ENCODE measurements at places on chromosomes 4 and X.

GRCh38 chr4:153432965-153433753 lies 33.0 kb upstream of the TMEM131L start:
- DNase-seq: peak; percentile 4

- DNase-seq: no peak
Measured at GRCh38 chrX:111376897-111377578, 35.0 kb downstream of the DCX start.

DNA sequence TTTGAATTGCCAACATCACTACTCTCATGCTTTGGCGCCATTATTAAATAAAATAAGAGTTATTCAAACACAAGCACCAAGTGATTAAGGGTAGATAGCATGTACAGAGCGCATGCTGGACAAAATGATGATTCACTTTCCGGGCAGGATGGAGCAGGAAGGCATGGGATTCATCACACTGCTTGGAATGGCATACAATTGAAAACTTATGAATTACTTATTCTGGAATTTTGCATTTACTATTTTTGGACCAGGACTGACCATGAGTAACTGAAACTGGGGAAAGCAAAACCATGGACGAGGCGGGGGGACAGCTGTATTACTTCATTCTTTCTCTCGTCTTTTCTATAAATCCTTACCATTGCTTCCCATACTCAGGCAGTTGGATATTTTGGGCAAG lies 28.5 kb upstream of the FGF5 start:
- DNase-seq: no peak

DNA sequence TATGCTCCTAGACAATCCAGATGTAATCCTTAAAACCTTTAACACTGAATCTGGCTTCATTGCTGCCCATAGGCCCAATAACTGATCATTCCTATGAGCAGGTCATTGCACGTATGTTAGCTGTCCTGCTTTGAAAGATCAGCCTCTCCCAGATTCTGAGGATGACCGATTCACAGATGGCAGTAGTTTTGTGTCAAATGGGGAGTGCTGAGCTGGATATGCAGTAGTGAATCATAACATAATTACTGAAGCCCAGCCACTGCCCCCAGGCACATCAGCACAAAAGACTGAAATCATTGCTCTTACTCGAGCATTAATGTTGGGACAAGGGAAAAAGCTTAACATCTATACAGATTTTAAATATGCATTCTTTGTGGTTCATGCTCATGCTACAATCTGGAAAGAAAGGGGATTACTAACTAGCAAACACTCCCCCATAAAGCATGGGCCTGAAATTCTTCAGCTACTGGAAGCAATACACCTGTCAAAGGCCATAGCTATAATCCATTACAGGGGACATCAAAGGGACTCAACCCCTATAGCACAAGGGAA lies 16.4 kb upstream of the ZNF280C start:
- DNase-seq: no peak

DNA sequence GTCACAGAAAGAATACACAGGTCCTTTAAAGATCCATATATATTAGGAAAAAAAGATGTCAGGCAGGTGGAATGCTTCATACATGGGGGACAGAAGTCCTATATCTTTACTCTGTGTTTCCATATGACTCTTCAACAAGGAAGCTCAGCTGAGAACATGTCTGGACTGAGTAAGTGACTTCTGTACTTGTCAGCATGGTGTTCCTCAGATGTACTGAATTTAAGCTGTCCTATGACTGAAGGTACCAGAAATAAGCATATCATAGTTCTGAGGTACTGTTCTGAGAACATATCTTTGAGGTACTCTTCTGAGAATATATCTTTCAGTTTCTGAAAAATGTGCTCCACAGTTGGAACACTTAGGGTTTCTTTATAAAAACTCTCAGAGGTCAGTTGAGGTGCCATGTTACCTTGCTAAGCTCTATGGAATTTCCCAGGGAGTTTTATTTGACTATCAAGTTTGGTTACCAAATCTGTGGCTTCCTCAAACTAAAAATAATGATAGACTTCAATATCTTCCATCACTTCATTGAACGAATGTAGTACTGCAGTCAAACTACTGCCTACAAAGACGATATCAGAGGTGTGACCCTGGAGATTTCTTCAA lies 597.2 kb upstream of the GNPDA2 start:
- DNase-seq: no peak

DNA sequence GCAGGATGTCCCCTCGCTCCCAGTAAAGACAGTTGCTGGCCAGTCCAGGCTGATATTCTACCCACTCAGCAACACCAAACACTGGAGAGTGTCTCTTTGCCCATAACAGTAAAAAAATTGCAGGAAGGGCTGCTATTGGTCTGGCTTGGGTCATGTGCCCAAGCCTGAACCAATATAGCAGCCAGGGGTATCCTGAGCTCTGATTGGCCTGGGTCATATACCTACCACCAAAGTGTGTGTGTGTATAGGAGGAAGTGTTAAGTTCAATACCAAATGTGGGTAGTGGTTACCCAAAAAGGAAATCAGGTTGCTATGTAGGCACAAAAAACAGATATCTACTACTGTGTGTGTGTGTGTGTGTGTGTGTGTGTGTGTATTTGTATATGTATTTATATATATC lies 373.2 kb downstream of the BCOR start:
- DNase-seq: no peak

DNA sequence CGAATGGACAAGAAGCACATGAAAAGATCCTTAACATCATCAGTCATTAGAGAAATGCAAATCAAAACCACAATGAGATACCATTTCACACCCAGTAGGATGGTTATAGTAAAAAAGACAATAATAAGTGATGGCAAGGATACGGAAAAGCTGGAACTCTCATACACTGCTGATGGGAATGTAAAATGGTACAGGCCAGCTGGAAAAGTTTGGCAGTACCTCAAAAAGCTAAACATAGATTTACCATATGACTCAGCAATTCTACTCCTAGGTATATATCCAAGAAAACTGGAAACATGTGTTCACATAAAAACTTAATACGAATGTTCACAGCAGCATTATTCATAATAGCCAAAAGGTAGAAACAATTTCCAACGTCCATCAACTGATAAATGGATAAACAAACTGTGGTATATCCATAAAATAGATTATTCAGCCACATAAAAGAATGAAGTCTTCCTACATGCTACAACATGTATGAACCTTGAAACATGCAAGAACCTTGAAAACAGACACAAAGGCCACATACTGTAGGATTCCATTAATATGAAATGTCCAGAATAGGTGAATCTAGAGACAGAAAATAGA lies 11.9 kb downstream of the RPS6KA3 start:
- no peak for DNase-seq

GRCh38 chrX:48306175-48306574 lies 50.3 kb downstream of the SSX3 start:
- DNase-seq: no peak

- no peak for DNase-seq
Measured at GRCh38 chr4:149781150-149781549, 34.5 kb downstream of the IQCM start.

DNA sequence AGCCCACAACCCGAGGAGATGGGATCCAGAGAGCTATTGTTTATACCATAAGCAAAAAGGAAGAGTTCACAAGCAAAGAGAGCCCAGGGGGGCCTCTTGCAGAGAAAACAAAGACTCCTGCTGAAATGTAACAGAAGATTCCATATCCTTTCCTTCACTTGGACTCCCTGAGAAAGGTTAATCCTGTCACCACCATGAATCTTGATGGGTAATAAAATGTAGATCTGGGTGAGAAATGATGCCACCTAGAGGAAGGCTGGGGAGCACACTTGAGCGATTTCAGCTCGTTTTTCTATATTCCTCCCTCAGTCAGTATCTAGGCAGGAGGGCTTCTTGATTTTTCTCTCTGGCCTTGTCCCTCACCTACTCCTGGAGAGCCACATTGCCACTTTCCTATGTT lies 10.2 kb upstream of the KCNE5 start:
- DNase-seq: no peak

DNA sequence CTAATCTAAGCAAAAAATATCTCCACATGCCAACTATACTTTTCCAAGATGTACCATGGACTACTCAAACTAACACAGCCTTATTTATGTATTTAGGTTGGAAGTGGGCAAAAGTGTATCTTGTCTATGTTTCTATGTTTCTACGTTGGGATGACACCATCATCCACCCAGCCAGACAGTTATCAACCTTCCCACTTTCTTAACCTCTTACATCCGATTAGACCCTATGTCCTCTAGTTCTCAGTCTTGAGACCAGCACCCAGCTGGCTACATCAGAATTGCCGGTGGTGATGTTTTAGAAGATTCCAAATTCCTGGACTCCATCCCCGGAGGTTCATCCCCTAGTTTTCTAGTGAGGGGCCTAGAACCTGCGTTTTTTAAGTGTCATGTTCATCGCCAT lies 1.0 kb upstream of the AASDH start:
- DNase-seq: no peak

- no peak for DNase-seq
Measured at GRCh38 chr4:152363904-152364303, 172.0 kb downstream of the FBXW7 start.

DNA sequence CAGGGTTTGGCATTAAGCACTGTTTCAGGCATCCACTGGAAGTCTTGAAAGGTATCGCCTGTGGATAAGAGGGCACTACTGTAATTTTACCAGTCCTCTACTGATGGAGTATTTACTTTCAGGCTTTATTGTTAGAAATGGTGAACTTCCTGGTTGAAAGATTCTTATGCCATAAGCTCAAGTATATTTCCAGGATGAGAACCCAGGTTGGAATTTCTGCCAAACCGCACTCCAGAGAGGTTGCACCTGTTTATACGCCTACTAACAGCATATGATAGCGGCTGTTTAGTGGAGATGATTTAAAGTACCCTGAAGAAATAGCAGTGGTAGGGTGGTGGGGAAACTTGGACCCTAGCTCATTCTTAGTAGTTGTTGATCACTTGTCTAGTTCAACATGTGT lies 9.9 kb downstream of the FNIP2 start:
- no peak for DNase-seq

- no peak for DNase-seq
Measured at GRCh38 chr4:48121180-48121579, 12.9 kb downstream of the TXK start.

DNA sequence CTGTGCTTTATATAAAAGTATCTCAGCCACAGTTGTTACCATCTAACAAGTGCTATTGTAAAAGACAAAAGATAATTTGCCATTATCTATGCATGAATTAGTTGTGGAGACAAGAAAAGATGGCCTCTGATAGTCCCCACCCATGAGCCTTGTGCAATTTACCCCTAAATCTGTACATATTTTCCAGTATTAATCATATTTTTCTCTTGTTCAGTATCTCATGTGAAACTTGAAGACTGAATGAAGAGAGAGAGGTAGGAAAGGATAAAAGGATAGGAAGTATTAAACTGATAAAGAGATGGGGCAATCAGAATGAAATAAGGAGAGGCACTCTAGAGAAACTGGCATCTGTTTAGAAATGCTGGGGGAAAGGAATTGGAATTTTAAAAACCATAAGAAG lies 3.7 kb downstream of the MYOZ2 start:
- DNase-seq: no peak

DNA sequence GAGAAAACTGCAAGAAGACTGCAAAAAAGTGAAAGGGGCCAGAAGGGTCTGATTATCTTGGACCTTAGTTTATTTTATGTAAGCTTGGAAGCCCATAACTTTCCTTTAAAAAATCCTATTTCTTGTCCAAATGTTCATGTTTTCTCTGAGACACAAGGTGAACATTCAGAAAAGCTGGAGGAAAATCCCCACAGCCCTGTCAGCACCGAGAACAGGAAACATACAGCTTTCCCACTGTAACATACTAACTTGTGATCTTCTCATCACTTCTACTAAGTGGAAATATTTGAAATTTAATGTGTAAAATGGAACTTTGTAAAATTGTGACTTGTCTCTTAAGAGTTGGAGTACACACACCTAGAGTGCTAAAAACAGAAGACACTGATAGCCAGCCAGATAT lies 21.3 kb downstream of the GPR174 start:
- DNase-seq: no peak

DNA sequence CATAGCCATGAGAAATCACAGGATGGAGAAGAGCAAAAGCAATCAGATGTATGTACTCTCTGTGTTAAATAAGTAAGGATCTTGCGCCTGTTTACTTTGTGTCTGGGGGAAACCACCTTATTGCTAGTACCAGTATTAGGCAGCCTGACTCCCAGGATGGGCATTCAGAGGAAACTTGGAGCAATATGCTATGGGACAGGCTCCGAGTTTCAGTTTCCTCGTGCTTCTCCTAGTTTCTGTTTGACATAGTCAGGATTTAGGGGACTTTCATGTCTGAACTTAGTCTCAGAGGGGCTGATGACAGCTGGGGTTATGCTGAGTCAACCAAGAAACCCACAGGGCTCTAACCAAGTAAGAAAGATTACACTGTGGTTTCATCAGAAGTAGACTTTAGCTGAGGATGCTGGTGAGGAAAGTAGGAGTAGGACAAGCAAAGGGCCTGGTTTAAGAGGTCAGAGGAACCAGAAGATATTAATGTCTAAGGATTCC lies 13.5 kb downstream of the NSUN7 start:
- DNase-seq: no peak

- no peak for DNase-seq
Measured at GRCh38 chr4:160848901-160849760, 1314.7 kb downstream of the FSTL5 start.

GRCh38 chr4:56460085-56460484 lies 7.3 kb upstream of the SRP72 start:
- DNase-seq: no peak

- no peak for DNase-seq
Measured at GRCh38 chr4:3368334-3368733, 73.4 kb upstream of the HGFAC start.

DNA sequence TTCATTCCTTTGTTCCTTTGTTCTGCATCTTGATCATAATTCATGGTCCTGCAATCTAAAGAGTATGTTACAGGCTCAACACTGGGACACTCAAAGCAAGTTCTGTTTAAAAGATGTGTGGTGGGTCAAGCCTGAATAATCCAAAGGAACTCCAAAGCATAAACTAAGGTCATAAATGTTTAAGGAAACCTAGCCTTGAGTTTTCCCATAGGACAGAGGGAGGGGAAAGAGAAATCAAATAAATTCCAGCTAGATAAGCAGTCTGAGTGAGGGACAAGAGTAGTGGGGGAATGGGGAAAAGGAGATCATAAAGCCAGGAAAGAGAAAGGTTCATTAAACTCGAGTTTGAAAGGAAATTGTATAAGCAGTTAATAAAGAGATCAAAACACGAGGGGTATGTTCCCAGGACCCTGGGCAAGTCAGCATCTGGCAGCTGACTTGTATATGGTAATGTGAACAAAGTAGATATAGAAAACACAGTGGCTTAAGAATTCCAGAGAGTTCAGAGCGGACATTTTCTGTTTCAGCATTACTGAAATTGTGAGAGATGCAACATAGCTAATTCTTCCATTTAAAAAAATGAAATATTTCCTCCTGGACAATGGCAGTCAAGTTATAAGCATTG lies 125.8 kb upstream of the EDNRA start:
- DNase-seq: no peak

- DNase-seq: no peak
Measured at GRCh38 chr4:110953191-110953590, 330.3 kb upstream of the PITX2 start.

GRCh38 chr4:6909970-6910339 lies 329 bp downstream of the TBC1D14 start:
- no peak for DNase-seq
